ENCODE measurements at places on chromosomes 12 and 14. TPM values are rescaled to one million over a fixed set of nuclear protein-coding genes. Genes with fewer than 3 reads are reported as not detected.
A peak's percentile ranks its signal among the peaks of the same experiment; 100 is the strongest.

DNA sequence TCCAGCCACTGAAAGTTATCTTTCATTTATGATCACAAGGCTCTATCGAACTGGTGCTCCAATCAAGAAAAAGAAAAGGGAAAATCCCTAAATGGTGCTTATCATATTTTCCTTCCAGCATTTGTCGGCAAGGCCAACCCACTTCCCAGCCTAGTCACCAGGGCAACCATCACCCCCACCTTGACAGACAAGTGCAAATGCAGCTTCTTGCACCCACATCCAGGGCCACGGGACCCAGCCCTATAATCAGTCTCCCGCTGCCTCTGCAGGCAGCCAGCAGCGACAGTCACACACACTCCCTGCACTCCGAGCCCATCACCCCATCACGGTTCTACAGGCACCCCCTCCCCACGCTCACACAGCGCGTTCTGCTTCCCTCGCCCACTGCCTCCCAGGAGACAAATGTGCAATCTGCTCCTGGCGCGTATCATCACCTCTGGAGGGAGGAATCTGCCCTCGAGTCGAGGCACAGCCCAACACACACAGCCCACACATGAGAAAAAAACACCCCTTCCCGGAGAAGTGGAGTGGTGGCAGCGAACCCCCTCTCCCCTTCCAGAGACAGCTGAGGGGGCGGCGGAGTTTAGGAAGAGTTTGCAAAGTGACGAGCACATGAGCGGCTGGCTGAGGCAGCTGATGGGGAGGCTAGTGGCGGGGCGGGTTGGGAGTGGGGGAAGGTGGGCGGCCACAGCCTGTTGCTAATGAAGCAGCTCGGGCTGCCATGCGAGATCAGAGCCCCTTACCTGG lies 9.3 kb upstream of the PPP4R4 start:
- DNase-seq, result no peak

- DNase-seq, result no peak
These were observed 44.6 kb upstream of the VRK1 start for GRCh38 chr14:96752594-96752993.

PMCH gene
- not detected for total RNA-seq

GXYLT1 gene
- total RNA-seq, result 12.6 TPM

GRCh38 chr14:23864861-23865260 lies 88.7 kb upstream of the DHRS4 start:
- DNase-seq, result peak; percentile 60

PRB2 gene
- total RNA-seq, result not detected

- no peak for DNase-seq
These were observed 6.7 kb upstream of the NCOR2 start for GRCh38 chr12:124573839-124574786.

POTEG gene
- total RNA-seq, result 0.35 TPM
